Activated T-helper 1 cell treated with Interleukin-2 at 50 U/mL for 16 hours (primary cell): ENCODE measurements at places on chromosomes 2 and 18.

- DNase-seq, result no peak
Observed at GRCh38 chr2:71783215-71783614, 329.9 kb downstream of the DYSF start.

DNA sequence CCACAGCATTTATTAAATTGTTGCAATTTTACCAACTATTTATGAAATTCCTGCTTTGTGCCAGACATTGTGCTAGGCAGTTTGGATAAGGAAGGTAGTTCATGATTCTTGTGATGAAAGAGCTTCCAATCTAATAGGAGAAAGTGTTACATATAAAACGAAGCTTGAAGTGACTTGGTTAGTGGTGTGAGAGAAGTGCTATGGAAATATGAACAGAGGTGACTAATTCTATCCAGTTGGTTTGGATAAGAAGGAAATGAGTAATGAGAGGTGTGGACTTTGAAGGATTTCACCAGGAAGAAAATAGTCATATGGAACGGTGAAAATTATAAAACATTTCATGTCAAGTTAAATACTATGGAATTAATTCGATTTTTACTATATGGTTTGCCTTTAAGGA, 48.6 kb downstream of the EML6 start:
- DNase-seq, result no peak

- DNase-seq, result no peak
Observed at GRCh38 chr2:47782381-47782670, 619 bp upstream of the MSH6 start.

- no peak for DNase-seq
Observed at GRCh38 chr2:11521775-11522174, 12.1 kb upstream of the GREB1 start.

- no peak for DNase-seq
Observed at GRCh38 chr2:239308661-239309397, 92.0 kb downstream of the HDAC4 start.

DNA sequence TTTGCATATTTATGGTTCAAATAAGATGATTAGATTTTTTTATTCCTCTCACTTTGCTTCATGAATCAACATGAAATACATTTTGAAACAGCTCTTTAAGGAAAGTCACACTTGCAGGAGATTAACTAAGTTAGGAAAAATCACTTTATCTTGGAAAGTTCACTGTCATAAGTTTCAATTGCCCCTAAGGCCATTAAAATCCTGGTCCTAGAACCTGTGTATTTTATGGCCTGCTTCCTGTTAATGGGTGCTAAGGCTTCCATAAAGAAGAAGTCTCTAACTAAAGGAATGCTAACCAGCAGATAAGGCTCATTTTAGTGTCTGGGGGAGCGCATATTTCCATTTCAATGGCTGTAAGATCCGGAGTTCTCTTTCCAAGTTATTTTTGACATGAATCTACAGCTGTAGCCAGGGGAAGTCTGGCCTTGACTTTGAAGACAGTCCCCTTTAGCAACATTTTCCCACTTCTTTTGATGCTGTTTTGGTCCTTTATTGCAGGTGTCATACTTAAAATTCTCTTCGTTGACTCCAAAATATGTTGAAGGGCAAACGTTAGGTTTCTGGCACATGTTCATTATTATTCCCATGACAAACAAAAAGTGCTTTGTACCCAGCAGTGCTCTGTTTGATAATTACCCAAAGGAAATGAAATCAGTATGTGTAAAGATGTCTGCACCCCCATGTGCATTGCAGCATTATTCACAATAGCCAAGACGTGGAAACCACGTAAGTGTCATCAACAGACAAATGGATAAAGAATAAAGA, 34.4 kb upstream of the SH3BP4 start:
- DNase-seq, result no peak

GRCh38 chr2:231038483-231039293, 1.4 kb downstream of the C2orf72 start:
- DNase-seq, result no peak

- no peak for DNase-seq
Observed at GRCh38 chr2:176565641-176566323, 296.5 kb downstream of the MTX2 start.
